ENCODE measurements at places on chromosomes 1 and 21. TPM values are rescaled to one million over a fixed set of nuclear protein-coding genes. Genes with fewer than 3 reads are reported as not detected.

DNA sequence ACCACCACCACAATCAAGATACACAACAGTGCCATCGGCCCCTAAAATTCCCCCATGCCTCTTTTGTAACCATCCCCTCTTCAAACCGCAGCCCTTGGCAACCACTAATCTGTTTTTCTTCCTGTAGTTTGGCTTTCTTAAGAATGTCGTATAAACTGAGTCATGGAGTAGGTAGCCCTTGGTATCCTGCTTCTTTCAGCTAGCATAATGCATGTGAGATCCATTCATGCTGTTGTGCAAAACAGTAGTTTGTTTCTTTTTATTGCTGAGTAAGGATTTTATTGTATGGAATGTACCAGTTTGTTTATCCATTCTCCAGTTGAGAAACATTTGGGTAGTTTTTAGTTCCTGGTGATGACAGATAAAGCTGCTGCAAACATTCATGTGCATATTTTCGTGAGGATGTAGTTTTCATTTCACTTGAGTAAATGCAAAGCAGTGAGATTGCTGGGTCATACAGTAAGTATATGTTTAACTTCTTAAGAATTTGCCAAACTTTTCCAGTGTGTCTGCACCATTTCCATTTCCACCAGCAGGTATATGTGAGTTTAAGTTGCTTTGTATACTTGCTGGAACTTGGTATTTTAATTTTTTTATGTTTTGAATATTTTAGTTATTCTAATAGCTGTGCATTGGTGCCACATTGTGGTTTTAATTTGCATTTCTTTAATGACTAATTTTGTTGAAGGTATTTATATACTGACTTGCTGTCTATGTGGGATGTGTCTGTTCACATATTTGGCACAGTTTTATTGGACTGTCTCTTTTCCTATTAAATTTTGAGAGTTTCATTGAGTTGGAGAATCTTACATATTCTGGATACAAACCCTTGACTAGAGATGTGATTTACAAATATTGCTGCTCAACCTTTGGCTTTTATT lies 148.4 kb upstream of the MAP1LC3C start:
- no peak for DNase-seq
- H3K27ac ChIP-seq: no peak overlapping the region
- H3K4me1 ChIP-seq: no peaks in the 10 kb centered on the region
- H3K27me3 ChIP-seq: no peaks in the 10 kb centered on the region

- H3K4me3 ChIP-seq: no peak overlapping the region
- H3K27ac ChIP-seq: peak overlapping the region; percentile 49
- H3K4me1 ChIP-seq: peaks cover 48% of the 10 kb centered on the region
- no peak for DNase-seq
These were observed 40.8 kb downstream of the ITSN1 start for GRCh38 chr21:33682992-33683627.

GRCh38 chr1:184424945-184425344 lies 38.1 kb downstream of the C1orf21 start:
- no peak overlapping the region for H3K27ac ChIP-seq
- peaks cover 17% of the 10 kb centered on the region for H3K4me1 ChIP-seq
- no peak overlapping the region for H3K4me3 ChIP-seq
- H3K27me3 ChIP-seq: no peaks in the 10 kb centered on the region

- peak; percentile 80 for DNase-seq
- H3K4me3 ChIP-seq: peak overlapping the region; percentile 57
- H3K27ac ChIP-seq: peak overlapping the region; percentile 98
- peaks cover 8% of the 10 kb centered on the region for H3K36me3 ChIP-seq
These were observed 3.0 kb downstream of the TENT5B start for GRCh38 chr1:27009601-27010197.

GRCh38 chr1:20361805-20362381 lies 71.2 kb downstream of the VWA5B1 start:
- no peak for DNase-seq
- H3K27me3 ChIP-seq: peaks cover 56% of the 10 kb centered on the region
- H3K4me1 ChIP-seq: peaks cover 25% of the 10 kb centered on the region
- no peak overlapping the region for H3K27ac ChIP-seq
- H3K4me3 ChIP-seq: no peak overlapping the region

DNA sequence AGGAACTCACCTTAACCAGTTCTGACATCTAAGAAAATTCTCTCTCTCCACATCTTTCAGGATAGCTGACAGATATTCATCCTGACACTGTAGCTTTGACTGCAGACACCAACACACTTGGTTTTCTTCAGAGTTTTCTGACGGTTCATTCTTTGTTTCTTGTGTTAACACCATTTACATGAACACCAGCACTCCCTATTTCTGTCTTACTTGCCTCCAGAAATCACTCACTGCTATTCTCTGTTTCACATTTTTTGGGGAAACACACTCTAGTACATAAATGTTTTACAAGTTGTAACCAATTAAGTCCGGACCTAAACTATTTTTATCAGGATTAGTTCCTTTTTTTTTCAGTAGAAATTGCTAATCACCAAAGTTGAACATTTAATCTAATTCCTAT lies 15.4 kb downstream of the FLVCR1 start:
- no peaks in the 10 kb centered on the region for H3K27me3 ChIP-seq
- no peak for DNase-seq
- H3K27ac ChIP-seq: no peak overlapping the region
- H3K4me3 ChIP-seq: no peak overlapping the region

DNA sequence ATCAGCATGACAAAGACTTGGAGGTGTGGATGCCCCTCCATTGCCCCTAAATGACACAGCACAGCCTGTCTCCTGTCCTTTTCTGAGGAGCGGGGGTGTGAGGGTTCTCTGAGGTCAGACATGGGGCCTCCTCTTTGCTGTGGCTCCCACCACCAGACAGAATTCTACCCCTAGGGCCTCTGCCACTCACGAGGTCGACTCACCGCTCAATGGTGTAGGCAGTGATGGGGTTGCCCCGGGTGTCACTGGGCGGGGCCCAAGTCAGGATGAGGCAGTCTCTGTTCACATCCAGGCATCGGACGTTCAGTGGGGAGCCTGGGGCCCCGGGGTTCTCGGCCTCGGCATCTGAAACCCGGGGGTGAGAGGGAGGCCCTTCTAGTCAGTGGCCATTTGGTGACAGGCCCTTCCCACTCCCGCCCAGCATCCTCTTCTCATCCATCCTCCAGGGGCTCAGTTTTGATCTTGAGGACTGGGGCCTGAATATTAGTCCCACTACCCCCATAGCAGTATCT lies 19.9 kb downstream of the MYOM3 start:
- no peak for DNase-seq
- H3K4me3 ChIP-seq: no peak overlapping the region
- H3K27me3 ChIP-seq: no peaks in the 10 kb centered on the region
- no peak overlapping the region for H3K27ac ChIP-seq
- no peaks in the 10 kb centered on the region for H3K36me3 ChIP-seq

DNA sequence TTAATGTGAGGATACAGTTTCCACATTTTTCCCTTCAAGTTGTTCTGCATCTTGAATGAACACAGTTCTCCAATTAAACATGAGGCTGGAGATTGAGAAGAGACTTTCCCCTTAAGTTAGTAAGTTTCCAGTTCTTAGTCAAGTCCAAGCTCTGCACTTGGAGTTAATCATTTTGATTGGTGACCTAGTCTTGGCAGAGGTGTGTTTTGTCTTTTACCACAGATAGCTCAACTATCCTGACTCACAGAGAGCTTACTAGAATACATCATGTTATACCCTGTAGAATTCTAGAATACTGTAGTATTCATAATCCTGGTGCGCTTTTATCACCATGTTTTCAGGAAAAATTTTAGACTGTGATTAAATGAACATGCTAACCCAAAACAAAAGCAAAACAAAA lies 129.2 kb downstream of the CYYR1 start:
- no peaks in the 10 kb centered on the region for H3K27me3 ChIP-seq
- no peak overlapping the region for H3K27ac ChIP-seq
- no peak overlapping the region for H3K4me3 ChIP-seq
- no peaks in the 10 kb centered on the region for H3K4me1 ChIP-seq
- no peak for DNase-seq

DNA sequence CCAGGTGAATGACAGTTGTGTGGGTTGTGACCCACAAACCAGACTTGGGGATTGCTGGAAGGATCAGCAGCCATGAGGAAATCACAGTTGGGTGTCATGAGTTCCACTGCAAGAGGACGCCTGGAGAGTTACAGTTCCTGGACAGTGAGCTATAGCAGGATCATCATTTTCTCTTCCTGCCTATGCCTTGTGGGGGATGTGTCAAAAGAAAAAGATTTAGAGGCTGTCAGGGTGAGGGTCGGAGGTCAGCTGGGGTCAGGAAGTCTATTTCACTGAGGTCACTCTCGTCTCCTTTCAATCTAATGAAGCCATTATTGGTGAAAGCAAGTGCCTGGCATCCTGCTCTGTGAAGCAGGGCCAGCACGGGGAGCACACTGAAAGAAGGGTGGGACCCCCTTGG lies 7.0 kb upstream of the LIN28A start:
- no peak for DNase-seq
- H3K4me3 ChIP-seq: no peak overlapping the region
- H3K4me1 ChIP-seq: no peaks in the 10 kb centered on the region
- no peak overlapping the region for H3K27ac ChIP-seq
- no peaks in the 10 kb centered on the region for H3K36me3 ChIP-seq

GRCh38 chr1:19222979-19223824 lies 13.1 kb upstream of the UBR4 start:
- no peaks in the 10 kb centered on the region for H3K27me3 ChIP-seq
- no peak for DNase-seq
- H3K4me1 ChIP-seq: no peaks in the 10 kb centered on the region
- peaks cover 14% of the 10 kb centered on the region for H3K36me3 ChIP-seq
- H3K27ac ChIP-seq: no peak overlapping the region

GRCh38 chr1:71041806-71042205 lies 5.8 kb downstream of the PTGER3 start:
- H3K4me1 ChIP-seq: no peaks in the 10 kb centered on the region
- H3K27me3 ChIP-seq: peaks cover 6% of the 10 kb centered on the region
- no peak for DNase-seq
- no peaks in the 10 kb centered on the region for H3K36me3 ChIP-seq
- no peak overlapping the region for H3K4me3 ChIP-seq

- no peaks in the 10 kb centered on the region for H3K4me1 ChIP-seq
- H3K4me3 ChIP-seq: no peak overlapping the region
- H3K36me3 ChIP-seq: no peaks in the 10 kb centered on the region
- no peak overlapping the region for H3K27ac ChIP-seq
- H3K27me3 ChIP-seq: no peaks in the 10 kb centered on the region
- no peak for DNase-seq
These were observed 651.6 kb downstream of the PLPP3 start for GRCh38 chr1:55927702-55928290.

DNA sequence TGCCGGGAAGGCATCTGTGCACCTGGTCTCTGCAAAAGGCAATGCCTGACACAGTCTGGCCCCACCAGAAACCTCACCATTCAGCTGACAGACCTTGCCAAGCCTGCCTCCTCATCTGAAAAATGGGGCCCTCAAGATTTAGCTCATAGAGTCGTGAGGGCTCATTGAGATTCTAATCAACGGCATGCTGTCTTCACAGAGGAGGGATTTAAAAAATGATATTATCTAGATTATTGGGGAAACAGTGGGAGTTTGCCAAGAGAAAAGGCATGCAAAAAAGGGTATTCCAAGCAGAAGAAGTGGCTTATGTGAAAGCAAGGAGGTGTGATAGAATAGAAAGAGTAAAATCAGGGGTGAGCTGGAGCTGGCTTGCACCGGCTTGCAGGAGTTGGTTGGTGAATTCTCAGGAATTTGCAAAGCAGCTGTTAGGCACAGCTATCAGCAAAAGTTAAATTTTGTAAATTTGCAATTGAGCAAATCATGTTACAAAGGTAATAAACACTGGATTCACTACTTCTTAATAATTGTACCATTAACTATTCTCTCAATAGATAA lies 91.7 kb upstream of the WNT4 start:
- no peaks in the 10 kb centered on the region for H3K27me3 ChIP-seq
- no peak for DNase-seq
- H3K4me3 ChIP-seq: no peak overlapping the region
- H3K4me1 ChIP-seq: no peaks in the 10 kb centered on the region
- no peaks in the 10 kb centered on the region for H3K36me3 ChIP-seq
- no peak overlapping the region for H3K27ac ChIP-seq

DNA sequence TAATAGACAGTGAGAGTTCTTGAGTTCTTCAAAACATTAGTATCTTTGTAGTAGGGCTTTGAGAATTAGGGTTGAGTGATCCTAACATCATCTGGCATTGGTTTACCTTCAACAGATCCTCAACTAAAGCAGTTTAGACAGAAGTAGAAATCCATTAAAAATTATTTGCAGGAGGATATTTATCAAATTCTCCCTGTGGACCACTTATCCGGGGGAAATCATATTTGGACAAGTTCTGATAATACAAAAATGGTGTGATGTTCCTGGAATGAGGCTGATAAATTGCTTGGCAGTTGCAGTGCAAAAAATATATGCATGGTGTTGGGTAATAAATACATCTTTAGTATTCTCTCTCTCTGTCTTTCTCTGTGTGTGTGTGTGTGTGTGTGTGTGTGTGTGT lies 115.1 kb upstream of the CHODL start:
- H3K27ac ChIP-seq: no peak overlapping the region
- no peak for DNase-seq
- H3K4me3 ChIP-seq: no peak overlapping the region
- no peaks in the 10 kb centered on the region for H3K36me3 ChIP-seq
- no peaks in the 10 kb centered on the region for H3K27me3 ChIP-seq
- no peaks in the 10 kb centered on the region for H3K4me1 ChIP-seq

- no peak overlapping the region for H3K27ac ChIP-seq
- H3K4me1 ChIP-seq: no peaks in the 10 kb centered on the region
- H3K27me3 ChIP-seq: no peaks in the 10 kb centered on the region
- no peak for DNase-seq
These were observed 19.0 kb downstream of the IGSF21 start for GRCh38 chr1:18126616-18127015.

The NBPF9 gene
- polyA plus RNA-seq: 3.2 TPM

The C1orf141 gene
- polyA plus RNA-seq: not detected

The YOD1 gene
- polyA plus RNA-seq: 2.5 TPM
